ENCODE measurements at places on chromosomes 2 and 18. TPM values are rescaled to one million over a fixed set of nuclear protein-coding genes. Genes with fewer than 3 reads are reported as not detected.

The RBKS gene
- total RNA-seq: 5.0 TPM

The CAPN13 gene
- not detected for total RNA-seq

The CTAGE1 gene
- not detected for total RNA-seq

The CD8B gene
- total RNA-seq: 1.5 TPM

The RAB6C gene
- total RNA-seq: not detected

The CENPA gene
- total RNA-seq: not detected

The REG3A gene
- 8.3 TPM for total RNA-seq

The KIF3C gene
- total RNA-seq: 8.7 TPM

The UCN gene
- total RNA-seq: not detected

The AKAIN1 gene
- not detected for total RNA-seq

The C2orf76 gene
- total RNA-seq: 6.5 TPM

The RSAD2 gene
- total RNA-seq: 11.3 TPM
